CD8-positive, alpha-beta memory T cell (primary cell): ENCODE measurements at places on chromosomes 6 and 20.

DNA sequence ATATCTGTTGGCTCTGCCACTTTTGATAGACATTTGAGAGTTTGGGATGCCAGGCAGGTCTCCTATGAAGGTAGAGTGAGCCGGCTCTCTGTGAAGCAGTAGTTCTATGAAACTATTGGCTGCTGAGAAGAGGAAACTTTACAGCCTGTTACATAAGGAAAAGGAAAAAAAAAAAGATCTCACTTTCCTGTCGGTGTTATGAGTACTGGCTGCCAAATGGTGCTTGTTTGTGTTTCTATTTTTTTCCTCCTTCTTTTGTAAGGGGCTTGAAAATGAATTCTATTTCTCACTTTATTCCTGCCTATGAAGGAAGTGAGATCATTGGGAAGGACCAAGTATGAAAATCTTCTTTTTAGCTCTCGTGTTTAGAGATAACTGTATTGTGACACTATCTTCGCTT lies 73.1 kb upstream of the CLDN20 start:
- no peak for DNase-seq

DNA sequence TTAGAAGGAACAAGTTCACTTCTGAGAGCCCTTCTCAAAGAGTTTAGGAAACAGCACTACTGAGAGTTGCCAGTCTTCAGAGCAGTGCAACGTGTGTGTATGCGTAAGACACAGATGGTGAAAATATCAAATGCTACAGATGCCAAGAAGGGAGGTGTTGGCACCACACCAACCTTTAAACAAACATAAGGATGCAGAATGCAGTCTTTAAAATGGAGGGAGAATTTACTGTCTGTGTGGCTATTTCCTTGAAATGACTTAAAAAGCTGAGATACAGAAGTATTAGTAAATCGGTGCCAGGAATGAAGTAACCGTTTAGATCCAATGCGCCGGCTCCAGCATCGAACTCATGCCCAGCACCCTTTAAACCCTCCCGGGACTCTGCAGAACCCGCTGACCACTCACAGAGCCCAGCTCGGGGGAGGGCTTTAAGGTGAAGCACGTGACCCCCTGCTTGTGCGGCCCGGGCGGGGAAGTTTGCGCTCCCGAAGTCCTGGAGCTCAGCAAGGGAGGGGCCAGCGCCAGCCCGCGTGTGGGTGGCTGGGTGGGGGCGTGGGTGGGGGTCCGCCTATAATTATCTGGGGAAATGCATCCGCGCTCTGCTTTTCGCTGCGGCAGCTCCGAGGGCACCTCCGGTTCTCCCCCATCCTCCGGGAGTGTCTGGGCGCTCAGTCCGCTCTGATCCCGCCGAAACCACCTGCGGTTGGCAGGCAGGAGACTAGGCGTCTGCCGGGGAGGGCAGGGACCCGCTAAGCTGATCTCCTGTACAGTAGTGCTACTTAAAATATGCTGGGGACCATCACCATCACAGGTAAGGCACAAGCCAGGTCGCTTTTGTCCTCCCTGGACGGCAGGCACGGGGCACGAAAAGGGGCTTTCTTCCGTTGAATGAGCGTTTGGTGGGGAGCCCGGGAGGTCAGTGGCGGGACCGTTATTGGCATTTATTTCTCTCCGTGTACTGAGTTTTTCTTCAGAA lies 66.0 kb downstream of the ZBTB2 start:
- peak; percentile 5 for DNase-seq

DNA sequence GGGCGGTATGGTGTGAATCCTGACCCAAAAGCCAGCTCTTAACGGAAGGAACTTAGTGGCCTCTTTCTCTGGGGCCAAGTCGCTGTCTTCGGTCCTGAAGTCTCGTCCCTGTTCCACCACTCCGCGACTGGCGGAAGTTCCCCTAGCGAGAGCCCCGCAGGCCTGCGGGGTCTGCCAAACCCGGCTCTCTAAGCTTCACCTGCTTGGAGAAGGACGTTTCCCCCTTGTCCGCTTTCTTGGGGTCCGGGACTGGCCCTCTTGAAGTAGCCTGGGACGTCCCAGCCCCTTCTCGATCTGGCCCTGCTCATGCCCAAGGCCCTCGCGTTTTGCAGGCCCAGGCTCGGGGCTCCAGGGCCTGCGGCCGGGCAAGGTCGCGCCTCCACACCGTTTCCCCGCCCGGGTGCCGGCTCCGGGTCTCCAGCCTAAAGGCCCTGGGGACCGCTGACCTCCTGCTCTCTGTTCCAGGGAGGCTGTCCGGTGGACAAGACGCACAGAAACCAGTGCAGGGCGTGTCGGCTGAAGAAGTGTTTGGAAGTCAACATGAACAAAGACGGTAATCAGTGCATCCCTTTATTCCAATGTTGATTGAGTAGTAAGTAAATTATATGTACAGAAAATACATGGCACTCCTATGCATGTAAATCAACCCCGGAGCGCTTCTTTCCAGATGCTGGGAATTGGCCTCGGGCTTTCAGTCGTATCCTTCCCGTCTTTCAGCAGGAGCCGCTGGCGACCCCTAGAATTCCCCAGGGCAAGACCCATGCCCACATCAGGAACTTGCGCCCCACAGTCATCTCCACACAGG lies 8.8 kb downstream of the NR2E1 start:
- DNase-seq = no peak

DNA sequence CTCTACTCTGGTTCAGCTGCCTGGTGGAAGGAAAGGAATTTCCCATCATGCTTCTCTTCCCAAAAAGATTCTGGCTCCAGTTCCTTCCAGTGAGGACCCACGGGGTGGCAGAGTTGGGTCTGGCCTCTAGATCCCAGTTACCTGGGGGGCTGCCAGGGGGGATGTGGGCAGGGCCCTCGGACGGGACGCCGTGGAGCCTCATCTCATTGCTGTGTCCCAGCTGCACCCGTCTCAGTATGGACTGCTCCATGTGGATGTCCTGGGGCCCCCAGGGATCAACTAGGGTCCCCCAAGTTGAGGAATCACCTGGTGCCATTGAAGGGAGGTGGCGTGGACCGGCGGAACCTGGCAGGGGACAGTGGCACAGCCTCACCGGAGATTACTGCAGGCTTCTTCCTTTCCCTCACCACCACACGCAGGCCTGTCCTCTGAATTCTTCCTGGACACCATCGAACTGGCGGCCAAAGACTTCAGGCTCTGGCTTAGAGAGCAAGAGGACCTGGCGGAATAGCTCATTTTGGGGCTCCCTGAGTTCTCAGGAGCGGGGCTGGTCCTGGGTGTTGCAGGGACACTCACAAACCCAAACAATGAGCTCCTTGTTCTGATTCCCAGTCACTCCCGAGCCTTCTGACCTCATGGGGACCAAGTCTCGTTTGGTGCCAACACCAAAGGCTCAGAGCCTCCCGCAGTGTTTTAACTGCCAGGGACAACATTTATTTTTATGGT lies 8.5 kb downstream of the ZBP1 start:
- no peak for DNase-seq
